NCI-H1930 (cell line): ENCODE measurements at places on chromosomes 11 and 22.

DNA sequence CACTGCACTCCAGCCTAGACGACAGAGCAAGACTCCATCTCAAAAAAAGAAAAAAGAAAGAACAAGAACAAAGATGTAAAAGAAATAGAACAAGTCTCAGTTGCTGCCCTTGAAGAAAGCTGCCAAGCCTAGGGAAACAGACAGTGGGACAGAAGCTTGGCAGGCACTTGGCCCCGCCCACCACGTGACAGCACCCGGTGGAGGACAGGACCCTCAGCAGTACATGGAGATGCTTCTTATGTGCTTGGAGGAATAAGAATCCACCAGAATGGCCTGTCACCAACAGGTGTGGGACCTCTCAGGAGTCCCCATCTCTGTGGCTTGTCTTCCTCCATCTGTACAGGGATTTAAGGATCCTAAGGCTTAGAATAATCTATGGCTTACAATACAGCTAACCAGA lies 7.6 kb upstream of the TMPRSS6 start:
- no peak for DNase-seq

- no peak for DNase-seq
Measured at GRCh38 chr11:128551611-128552335, 35.6 kb downstream of the ETS1 start.

DNA sequence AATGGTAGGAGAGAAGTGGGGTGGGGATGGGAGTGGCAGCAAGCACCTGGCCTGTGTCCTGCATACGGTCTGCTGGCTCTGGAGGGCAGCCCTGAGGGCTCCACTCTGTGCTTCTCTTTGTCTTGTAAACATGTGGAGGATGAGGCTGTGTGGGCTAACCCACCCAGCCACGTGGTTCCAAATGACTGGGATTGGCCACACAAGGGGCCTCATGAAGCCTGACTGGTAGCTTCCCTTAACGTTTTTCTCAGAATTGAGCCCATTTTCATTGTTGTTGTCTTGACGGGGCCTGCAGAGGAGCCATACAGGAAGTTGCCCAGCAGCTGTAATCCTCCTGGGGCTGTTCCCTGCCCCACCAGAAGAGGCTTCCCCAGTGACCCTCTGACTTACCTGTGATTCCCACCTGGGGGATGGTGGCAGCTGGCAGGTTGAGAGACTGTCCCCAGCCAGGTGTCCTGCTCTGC lies 18.0 kb downstream of the DERL3 start:
- no peak for DNase-seq

DNA sequence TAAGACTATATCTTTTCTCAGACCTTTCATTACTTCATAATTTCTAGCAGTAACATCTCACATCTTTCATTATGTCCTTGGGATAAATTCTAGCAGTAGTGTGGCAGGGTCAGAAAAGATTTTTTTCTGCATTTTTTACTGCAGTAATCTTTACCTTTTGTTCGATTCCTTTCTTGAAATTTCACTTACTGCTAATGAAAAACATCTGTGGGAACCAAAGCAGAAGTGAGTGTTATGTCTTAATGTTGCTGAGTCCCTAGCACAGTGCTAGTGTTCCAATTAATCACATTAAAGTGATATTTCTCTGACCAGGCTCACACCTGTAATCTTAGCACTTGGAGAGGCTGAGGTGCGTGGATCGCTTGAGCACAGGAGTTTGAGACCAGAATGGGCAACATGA lies 123.6 kb downstream of the EHF start:
- no peak for DNase-seq

DNA sequence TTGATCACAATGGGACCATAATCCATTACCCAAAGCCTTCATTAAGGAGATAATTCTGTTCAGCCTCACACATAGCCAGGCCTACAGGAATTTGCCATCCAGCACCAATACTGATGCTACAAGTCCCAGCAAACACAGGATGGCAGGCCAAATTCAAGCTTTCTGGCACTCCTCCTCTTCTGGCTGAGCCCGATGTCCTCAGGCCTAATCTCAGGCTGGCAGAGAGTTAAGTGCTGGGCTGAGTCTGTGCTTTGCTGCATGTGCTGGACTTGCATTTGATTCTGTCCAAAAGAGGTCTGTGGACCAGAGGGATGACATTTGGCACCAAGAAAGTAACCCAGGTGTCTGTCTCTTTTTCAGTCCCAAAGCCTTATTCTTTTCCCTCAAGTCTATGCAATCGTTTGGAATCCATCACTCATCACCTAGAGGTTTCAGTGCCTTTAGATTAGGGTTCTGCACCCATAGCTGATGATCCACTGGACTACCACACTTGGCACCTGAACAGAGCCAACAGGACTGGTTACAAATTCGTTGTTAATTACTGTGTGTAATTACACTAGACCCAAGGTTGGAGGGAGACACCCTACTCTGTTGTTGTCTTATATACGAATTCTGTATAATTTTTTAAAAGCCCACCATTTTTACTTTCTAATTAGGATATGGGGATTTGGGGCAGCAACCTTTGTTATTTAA lies 19.4 kb upstream of the LIN7C start:
- DNase-seq = no peak

- DNase-seq = no peak
Measured at GRCh38 chr11:19714387-19715363, 2.0 kb downstream of the NAV2 start.

DNA sequence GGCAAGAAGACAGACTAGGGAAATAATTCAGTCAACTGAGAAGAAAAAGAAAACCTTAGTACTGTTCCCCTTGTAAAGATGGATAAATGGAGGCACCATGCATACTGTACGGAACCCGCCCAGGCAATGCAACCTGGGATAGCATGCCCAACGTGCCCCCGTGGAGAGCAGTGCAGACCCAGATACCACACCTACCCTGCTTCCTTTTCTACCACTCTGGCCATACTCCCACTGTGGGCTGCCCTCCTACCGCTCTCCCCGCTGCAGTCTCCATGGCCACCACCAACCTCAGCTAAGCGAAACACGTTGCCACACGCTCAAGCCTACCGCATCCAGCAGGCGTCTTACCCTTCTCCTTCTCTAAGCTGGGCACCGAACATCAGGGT lies 117.4 kb upstream of the SERPIND1 start:
- no peak for DNase-seq

- no peak for DNase-seq
Measured at GRCh38 chr11:128757235-128757711, 63.4 kb downstream of the FLI1 start.

GRCh38 chr11:17153757-17154156 lies 54.0 kb downstream of the PIK3C2A start:
- DNase-seq = no peak

DNA sequence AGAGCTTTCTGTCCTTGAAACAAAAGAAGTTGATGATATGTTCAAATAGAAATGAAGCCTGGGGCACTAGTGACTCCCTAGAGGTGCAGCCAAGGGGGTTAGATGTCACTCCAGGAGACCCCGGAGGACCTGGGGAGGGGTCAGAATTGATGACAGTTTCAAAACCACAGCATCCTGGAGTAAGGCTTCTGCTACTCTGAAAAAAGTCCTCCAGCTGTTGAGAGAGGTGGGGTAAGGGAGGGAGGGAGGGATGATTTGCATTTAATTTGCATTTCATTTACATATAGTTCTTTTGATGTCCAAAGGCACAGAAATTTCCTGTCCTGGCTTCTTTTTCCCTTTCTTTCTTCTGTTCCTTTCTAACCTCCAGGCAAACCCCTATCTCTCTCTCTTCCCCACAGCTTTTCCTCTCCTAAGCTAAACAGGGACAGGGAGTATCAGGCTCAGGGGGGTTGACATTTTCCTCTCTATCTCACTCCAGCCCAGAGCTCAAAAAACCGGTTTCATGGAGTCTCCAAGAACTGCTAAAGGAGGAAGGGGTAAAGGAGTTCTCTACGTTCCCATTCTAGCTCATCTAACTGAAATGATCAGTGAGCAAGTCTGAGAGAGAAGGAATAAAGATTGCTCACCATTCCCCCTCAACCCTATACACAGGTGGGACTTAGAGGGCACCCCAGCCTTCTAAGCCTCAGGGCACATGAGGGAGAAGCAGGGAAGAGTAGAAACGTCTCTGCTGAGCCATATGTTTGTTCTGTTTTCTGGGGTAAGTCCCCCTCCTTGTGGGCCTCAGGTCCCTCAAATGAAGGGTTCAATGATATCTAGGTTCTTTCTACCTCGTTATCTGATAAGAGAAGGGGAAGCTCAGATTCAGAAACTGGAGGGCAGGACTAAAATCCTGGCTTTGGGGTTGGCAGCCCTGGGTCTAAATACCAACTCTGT lies 3.5 kb upstream of the POU2F3 start:
- no peak for DNase-seq

DNA sequence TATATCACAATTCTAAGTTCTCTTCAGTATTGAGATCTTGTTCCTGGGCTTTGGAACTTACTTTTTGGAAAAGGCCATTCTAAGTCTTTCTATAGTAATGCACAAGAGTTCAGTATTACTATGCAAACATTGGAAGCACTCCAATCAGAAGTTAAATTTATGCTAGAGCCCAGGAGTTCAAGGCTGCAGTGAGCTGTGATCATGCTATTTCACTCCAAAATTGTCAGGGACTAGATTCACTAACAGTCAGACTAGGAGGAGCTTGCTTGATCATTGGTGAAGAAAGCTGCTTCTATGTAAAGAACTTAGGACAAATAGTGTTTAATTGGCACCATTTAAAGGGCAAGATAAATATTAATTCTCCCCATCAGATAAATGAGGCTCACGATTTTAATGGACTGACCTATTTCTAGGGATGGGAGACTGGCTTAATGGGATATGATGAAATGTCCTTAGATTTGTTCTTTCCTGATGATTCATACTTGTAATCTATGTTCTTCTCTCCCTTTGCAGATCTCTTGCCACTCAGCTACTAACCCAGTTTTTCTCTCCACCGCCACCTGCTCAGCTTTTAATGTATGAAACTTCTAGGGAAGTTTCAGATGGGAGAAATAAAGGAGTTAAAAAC lies 32.6 kb upstream of the TMEM123 start:
- no peak for DNase-seq

- DNase-seq = no peak
Measured at GRCh38 chr11:61149624-61150615, 11.3 kb downstream of the VPS37C start.

DNA sequence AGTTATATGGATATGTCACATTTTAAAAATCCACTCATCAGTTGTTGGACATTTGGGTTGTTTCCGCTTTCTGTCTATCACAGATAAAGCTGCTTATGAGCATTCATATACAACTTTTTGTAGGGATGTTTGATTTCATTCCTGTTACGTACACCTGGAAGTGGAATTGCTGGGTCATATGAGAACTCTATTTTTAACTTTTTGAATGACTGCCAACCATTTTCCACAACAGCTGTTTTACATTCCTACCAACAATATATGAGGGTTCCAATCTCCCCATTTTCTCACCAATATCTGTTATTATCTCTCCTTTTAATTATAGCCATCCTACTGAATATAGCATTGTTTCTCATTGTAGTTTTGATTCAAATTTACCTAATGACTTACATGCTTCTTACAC lies 172.0 kb downstream of the UVRAG start:
- no peak for DNase-seq

- no peak for DNase-seq
Measured at GRCh38 chr11:46493791-46494190, 100.0 kb downstream of the AMBRA1 start.

DNA sequence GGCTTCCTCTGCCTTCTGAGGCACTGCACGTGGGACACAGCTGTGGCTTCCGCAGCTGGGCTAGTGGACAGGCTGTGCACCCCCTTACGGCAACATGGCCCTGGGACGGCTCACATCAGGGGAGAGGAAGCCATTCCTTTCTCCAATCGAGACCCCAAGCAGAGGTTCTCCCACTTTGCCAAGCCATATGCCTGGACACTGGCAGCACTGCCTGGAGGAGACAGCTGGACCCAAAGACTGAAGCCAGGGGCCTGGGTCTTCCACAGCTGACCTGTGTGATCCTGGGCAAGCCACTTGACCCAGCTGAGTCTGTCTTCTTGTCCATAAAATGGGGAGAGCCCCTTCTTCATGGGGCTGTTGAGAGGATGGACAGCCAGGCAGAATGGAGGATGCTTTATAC lies 65.4 kb downstream of the SHISAL1 start:
- no peak for DNase-seq

GRCh38 chr11:65498727-65498976 lies 193 bp upstream of the MALAT1 start:
- no peak for DNase-seq

- DNase-seq = no peak
Measured at GRCh38 chr11:1152316-1153104, 5.2 kb upstream of the MUC5AC start.
